AG08396 (cell line): ENCODE measurements at places on chromosomes 2 and 18.
A peak's percentile ranks its signal among the peaks of the same experiment; 100 is the strongest.

GRCh38 chr2:75525434-75526310, 35.1 kb downstream of the EVA1A start:
- no peak for DNase-seq

DNA sequence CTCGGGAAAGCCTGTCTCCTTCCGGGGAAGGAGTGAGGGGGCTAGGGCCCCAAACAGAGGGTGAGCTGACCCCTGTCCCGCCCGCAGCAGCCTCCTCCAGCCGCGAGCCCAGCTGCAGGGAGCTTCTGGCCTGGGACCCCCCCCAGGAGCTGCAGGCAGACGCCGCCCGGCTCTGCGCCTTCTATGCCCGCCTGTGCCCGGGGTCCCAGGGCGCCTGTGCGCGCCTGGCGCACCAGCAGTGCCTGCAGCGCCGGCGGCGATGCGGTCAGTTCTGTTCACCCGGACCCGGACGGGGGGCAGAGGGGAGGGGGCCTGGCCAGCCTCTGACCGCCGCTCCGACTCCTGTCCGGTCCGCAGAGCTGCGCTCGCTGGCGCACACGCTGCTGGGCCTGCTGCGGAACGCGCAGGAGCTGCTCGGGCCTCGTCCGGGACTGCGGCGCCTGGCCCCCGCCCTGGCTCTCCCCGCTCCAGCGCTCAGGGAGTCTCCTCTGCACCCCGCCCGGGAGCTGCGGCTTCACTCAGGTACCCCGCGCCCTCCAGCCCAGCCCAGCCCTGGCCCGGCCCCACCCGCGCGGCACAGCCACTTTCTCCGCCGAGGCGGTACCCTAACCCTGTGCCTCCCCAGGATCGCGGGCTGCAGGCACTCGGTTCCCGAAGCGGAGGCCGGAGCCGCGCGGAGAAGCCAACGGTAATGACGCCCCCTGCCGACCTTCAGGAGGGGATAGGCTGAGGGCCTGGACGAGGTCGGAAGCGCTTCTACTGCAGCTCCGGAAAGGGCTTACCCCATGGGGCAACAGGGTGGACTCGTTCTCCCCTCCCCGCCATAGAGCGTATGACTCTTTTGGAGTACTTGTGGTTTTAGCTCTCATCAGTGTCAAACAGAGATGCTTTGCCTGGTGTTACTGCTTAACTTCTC, 2.0 kb upstream of the CHRND start:
- peak; percentile 55 for DNase-seq

DNA sequence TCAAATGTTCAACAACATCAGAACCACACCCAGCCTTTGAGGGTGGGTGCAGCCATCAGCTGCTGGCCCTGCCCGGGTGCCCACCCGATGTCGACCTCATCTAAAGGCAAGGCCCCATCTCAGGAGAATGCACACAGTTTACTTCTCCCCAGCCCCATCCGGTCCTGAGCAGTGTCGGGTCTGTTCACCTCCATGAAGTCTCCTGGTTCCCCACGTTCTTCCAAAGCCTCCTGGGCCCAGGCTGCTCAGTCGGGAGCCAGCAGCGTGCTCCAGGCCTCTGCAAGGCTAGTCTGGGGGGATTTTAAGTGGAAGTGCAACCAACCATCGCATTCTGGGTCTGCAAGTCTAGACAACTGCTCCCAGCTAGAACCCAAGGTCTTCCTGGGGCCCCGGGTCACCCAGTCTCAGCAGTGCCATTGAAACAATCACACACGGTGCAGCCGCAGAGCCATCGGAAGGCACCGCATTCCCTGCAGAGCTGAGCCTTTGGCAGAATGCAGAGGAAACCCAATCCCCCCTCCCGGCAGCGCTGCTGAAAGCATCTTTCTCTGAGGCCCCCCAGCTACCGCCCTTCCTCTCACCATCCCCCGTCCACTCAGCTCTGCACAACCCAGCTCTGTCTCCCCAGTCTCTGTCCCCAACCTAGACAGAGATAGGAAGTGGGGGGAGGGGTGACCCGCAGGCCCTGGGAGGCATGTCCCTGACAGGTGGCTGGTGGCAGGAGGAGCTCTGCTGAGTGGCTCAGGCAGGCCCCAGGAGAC, 8.5 kb downstream of the ESPNL start:
- no peak for DNase-seq

DNA sequence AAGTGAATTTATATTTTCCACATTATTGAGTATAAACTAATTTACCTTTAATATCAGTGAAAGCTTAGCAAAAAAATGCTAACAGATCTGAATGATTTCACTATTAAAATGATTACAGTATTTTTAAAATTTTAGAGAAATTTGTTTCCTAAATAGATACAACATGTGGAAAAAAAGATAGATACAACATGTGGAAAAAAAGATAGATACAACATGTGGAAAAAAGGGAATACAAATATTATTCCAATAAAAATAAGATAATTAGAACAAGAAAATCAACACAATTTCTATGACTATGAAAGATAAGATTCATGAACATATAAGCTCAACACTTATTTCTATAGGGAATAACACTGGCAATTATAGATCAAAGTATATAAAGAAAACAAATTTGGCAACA, 865.9 kb upstream of the VRK2 start:
- no peak for DNase-seq

- no peak for DNase-seq
These were observed 95.9 kb downstream of the LPIN1 start for GRCh38 chr2:11842336-11842735.

DNA sequence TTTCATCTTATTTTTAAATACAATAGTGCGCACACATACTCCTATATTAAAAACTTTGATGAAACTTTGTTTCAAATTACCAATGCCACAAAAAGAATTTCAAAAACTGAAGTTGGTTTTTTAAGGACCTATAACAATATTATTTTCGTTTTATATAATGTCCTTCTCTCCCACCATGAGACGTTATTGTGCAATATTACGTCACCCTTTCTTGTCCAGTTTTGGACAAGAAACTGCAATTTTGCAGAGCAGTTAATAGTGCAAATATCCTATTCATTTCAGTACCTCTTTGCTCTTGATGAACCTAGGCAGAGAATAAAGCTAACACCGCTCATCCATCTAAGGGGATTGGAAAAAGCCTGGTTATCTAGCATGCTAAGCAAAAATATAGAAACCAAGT, 9.7 kb upstream of the ZNF516 start:
- no peak for DNase-seq
